CD4-positive, alpha-beta T cell treated with Interferon alpha-2 for 1 hour (primary cell): ENCODE measurements at places on chromosomes 12 and 14.

DNA sequence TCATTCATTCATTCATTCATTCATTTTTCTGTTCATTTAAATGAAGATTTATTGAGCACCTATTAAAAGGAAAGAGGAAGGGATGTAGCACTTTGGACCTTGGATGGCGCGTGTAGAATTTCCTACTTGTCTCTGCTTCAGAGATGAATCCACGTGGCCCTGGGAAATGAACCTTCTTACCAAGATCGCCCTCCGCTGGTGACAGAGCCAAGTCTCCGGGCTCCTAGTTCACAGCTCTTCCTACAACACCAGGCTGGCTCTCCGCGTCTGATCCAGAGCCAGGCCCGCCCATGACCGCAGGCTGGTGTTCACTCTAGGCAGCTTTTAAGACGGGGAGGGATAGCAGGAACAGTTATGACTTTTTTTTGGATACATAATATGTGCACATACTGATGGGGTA, 70.9 kb upstream of the PIWIL1 start:
- no peak for DNase-seq

GRCh38 chr14:49620182-49621113, at the start of the genes MGAT2 and RPL36AL:
Gene MGAT2 (plus strand): TSS chr14:49620799. CDS start chr14:49621269, 470 bp downstream.
Gene RPL36AL (minus strand): TSS chr14:49620626. CDS start chr14:49619104, 1,522 bp downstream.
- DNase-seq = peak; percentile 94

GRCh38 chr12:131114942-131115584, 161.4 kb downstream of the ADGRD1 start:
- no peak for DNase-seq

DNA sequence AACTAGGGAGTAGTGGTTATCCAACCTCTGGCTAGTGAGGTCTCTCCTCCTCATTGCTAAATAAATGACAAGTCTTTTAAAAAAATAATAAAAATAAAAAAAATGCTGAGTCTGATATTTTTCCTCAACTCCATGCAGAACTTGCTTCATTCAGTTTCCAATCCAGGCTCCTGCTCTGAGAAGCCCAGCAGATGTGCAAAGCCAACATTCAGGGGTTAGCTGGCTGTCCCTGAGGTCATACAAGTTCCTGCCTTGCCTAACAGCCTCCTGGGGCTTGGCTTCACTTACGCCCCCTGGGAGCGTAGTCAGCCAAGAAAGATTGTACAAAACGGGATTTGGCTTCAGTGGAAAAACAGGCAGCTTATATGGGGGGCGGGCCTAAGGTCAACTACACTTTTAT, 23.3 kb downstream of the RTRAF start:
- no peak for DNase-seq

- DNase-seq = peak; percentile 21
Measured at GRCh38 chr14:92973261-92973797, 50.4 kb downstream of the CHGA start.

- DNase-seq = peak; percentile 80
Measured at GRCh38 chr12:57001448-57001906, 4.9 kb downstream of the ZBTB39 start.

DNA sequence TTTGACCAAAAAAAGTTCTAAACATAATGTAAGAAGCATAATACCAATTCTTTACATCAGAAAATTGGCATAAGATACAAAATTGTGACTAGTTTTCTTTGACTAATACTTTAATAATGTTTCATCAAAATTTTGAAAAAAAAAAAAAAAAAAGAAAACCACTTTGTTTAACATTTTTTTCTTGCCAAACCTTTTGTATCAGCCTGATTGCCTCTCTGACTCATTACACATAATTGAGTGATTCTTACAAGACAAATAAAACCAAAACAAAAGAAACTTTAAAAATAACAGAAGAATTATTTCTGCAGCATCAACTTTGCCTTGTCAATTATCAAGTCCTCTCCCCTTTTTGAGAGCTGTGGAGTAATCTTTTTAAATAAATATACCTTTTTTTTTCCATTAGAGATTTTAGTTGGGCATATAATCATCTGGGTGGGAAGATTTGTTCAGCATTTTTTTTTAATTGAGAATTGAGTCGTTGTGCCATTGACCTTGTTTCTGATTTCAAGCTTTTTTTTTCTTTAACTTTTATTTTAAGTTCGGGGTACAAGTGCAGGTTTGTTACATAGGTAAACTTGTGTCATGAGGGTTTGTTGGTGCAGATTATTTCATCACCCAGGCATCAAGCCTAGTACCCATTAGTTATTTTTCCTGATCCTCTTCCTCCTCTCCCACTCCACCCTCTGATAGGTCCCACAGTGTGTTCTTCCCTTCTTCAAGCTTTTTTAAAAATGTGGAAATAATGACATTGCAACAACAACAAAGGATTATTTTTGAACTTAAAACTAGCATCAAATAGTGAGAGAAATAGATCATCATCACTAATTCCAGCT, 45.8 kb upstream of the HMGA2 start:
- DNase-seq = no peak

DNA sequence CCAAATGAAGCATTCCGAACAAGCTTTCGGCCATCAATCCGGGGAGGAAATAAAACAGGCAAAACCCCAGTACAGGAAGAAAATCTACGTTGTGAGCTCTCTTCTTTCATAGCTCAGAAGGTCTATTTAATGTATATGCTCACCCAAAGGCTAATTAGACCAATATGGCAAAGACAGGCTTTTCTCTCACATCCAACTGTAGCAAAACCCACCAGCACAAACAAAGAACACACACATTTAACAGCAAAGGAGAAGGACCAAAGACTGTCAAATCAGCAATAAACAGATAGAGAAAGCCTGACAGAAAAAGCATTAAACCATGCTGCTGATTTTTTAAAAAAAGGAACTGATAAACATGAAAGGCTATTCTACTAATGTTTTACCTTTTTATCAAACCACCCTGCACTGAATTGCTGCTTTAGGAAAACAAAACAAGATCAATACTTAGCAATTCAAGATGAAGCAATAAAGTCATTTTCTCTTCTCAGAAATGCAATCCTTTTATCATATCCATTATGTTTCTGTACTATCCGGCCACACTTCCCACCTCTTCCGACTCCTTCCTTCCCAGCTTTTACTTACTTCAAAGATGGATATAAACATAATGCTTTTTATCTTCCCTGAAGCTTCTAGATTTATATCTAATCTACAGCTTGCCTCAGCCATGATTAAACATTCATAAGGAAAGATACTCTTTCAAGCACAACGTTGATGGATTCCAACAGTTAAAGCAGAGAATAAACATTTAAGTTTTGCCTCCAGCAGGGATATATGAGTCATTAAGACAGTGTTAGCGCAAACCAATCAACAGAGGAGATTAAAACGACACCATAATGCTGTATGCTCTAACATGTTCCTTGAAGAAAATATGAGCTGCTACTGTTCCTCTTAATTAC, 74.6 kb upstream of the BBS10 start:
- no peak for DNase-seq

- no peak for DNase-seq
Measured at GRCh38 chr14:74207943-74208342, 31.3 kb upstream of the VSX2 start.

DNA sequence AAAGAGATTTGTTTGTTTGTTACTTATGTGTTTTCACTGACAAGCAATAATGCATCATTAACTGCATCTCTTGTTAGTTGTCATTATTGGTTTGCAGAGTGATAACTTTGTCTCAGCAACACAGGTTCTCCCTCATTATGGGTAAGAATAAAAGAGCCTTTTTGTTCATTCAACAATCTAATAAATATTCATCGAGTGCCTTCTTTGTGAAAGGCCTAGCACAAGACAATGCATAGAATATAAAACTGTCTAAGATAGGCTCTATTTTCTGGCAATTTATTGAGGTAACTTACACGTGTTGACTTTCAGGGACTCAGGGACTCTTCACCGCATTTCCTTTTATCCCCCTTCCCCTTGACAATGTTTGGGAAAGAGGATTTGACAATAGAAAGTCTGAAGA, 95.5 kb upstream of the KRR1 start:
- DNase-seq = no peak

- DNase-seq = no peak
Measured at GRCh38 chr12:115135800-115136211, 451.8 kb upstream of the TBX3 start.

DNA sequence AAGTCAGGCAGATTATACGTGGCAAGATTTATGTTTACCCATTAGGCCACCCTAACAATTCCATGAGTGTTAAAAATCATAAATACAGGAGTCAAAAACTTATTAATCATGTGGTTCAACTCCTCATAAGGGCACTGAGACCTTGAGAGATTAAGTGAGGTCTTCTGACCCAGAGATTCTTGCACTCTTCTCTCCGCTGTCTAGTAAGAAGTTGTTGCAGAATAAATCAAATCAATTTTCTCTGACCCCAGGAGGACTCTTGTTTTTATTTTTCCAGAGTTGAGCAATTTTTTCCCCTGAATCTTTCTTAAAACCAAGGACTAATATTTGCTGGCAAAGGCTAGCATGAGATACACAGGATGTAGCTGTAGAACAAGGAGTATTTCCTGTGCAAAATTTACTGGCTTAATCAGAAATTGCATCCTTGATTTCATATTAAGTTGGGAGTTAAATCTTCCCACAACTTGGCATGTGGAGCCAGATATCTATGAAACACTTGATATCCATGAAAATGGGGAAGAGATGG, 90.9 kb upstream of the PTHLH start:
- no peak for DNase-seq

DNA sequence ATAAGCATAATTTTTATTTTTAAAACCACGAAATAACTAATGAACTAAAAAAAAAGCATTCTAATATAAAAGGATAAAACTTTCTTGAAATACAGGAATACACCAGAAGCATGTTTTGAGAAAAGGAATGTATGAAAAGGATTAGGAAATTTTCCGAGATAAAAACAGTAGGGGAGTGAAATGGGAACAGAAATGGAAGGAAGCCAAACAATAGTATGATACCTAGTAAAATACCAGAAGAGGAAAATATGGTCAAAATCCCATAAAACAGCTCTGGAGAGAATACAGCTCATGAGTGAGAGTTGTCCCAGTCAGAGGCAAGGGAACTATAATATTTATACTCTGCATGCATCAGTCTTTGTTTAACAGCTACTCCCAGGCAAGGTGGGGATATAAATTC, 1016.2 kb downstream of the SLC6A15 start:
- no peak for DNase-seq

- DNase-seq = no peak
Measured at GRCh38 chr12:132493482-132494178, 3.7 kb downstream of the FBRSL1 start.

DNA sequence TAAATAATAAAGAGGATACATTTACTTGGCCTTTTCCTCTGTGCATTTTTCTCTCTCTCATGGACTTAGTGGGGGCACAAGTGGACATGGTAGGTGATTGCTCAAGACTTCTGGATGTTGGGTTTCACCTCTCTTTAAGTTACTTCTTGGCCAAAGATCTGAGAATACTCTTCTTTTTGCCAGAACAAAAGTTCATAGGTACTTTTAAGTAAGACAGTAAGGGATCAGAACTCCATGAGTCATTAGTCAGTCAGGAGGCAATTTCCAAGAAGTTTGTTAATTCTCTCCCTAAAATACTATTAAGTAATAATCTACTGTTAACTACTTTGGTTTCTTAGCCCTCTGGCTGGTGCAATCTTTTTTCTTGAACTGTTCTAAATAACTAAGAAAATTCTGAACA, 84.2 kb downstream of the GRIP1 start:
- DNase-seq = no peak

- DNase-seq = no peak
Measured at GRCh38 chr14:58121530-58122186, 30.4 kb downstream of the ARMH4 start.

DNA sequence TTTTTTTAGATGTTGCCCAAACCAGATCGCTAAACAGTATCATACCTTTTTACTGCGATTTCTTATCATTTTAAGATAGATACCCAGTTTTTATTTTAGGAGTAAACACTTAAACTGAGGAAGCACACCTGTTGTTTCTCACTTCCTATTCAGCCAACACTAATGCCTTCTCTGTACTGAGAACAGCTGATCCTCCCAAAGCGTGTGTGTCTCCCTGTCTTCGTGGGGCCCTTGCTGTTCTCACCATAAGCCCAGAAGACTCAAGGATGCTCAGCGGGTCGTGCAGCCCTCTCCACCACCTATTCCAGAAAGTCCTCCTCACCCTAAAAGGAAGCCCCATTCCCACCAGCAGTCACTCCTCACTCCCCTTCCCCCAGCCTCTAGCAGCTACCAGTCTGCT, 14.8 kb downstream of the PPP2R5C start:
- DNase-seq = no peak

GRCh38 chr14:36676236-36676635, 14.6 kb downstream of the PAX9 start:
- no peak for DNase-seq

GRCh38 chr12:16939871-16940306, 333.9 kb upstream of the LMO3 start:
- no peak for DNase-seq

DNA sequence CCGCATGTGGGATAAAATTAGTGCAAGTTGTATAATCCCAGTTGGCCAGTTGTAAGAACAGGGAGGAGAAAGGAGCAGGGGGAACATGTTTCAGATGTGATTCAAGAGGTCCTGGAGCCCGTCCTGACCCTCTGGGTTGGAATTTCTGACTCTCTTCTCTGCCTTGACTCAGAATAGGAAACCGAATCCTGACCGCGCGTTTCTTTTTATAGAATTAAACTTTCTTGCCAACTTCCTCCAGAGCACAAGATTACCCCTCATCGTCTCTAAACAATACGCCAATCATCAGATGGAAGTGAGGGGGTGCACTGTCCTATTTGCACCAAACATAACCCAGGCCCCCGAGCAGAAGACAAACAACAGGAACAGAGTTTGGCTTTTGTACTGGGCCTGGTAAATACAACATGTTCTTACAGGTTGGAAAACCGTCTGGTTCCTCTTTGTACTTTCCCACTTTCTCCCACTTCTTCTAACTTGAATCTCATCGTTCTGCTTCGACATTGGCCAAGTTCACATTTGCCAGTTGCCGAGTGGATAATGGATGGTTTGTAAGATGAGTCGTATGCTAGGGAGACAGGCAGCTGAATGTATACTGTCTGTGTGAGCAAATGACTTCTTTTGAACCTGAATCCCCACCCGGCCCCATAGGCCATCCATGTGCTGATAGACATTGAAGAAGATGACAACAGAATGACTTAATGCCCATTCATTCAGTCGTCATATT, 42.6 kb upstream of the MED13L start:
- no peak for DNase-seq

- DNase-seq = peak; percentile 85
Measured at GRCh38 chr12:54306925-54307741, 6.3 kb upstream of the NFE2 start.

GRCh38 chr12:11885261-11886038, 185.3 kb upstream of the BCL2L14 start:
- DNase-seq = no peak

- no peak for DNase-seq
Measured at GRCh38 chr12:67394550-67394949, 125.4 kb downstream of the CAND1 start.
